ENCODE measurements at places on chromosomes 1 and 21.

DNA sequence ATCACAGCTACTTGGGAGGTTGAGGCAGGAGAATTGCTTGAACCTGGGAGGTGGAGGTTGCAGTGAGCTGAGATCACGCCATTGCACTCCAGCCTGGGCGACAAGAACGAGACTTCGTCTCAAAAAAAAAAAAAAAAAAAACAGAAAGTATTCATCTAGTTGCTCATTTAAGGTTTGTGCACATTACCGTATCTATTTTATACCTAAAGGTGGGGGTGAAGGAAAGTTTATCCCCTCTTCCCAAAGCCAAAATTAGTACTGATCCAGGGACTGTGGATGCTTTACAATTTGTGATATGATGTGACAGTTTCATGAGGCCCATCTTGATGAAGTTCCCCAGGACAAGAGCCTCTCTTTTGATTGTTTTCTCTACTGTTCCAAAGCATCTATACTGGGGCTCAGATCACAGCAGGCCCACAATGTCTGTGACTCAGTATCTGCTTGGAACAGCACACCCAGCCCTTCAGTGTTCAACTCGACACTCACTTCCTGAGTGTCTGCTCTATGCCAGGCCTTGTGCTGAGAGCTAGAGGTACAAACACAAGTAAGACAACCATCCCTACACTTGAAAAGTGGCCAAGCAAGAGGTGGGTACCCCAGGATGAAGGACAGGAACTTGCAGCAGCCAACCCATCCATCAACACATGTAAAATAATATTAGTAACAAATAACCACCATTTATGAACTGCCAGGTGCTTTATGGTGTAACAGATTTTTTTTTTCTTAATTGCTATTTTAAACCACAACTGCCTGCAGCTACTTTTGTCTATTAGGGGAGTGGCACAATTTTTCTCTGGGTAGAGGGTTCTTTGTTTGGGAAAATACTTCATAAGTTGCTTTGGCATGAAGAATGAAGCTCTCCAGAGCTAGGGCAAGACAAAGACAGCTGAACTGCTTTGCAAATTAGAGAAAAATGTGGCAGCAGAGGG lies 29.0 kb upstream of the KHDRBS1 start:
- peak; percentile 67 for DNase-seq

GRCh38 chr1:24286246-24287010 lies 32.7 kb upstream of the GRHL3 start:
- no peak for DNase-seq

- no peak for DNase-seq
Measured at GRCh38 chr1:3620708-3621107, 4.1 kb upstream of the TPRG1L start.

DNA sequence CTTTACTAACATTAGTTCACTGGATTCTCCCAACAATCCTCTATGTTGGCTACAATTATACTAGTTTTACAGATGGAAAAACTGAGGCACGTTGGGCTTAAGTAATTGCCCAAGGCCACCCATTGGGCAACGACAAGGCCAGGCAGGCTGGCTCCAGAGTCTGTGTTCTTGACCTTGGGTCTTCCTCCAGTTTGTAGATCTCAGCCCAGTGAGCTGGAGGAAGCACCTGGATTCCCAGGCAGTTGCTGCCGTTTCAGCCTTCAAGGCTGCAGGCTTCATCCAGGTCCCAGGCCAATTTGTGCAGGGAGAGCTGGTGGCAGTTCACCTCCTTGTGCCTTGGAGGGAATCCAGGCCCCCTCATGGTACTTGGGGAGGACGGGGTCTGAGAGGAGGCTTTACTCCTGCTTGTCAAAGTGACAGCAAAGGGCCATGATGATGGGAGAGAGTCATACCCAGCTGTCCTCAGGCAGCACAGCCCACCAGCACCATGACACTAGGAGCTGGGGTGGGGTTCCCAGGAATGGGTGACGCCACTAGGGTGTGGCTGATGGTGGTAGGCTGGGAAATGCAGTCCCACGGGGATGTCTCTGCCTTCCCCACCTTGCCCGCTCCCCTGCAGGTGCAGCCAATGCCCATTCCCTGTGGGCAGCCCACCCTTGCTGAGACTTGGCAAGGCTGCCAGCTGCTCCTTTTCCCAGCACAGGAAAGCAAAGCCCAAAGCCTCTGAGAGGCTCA lies 27.1 kb downstream of the PKP1 start:
- DNase-seq = no peak

- no peak for DNase-seq
Measured at GRCh38 chr1:11759791-11760190, 2.2 kb upstream of the C1orf167 start.

- DNase-seq = no peak
Measured at GRCh38 chr1:160049101-160049500, 17.3 kb upstream of the PIGM start.

GRCh38 chr1:177585302-177586220 lies 384.3 kb downstream of the SEC16B start:
- DNase-seq = no peak

DNA sequence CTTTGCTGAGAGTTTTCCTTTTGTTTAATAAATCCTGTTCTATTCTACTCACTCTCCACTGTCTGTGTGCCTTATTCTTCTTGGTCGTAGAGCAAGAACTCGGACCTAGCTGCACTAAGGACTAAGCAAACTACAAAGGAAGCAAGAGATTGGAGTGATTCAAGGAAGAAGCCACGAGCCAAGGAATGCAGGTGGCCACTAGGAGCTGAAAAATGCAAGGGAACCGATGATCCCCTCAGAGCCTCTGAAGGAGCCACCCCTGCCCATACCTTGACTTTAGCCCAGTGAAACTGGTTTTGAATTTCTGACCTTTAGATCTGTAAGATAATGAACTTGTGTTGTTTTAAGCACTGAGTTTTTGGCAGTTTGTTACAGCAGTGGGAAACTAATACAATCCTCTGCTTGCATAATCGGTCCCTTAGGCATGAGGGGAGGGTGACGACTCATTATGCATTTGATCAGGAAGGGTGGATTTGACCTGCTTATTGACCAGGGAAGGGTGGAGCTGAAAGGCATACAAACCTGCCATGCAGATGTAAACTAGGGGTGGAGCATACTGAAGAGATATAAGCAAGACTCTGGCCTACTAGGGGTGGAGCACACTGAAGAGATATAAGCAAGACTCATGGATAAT lies 6.2 kb upstream of the CA6 start:
- no peak for DNase-seq

- no peak for DNase-seq
Measured at GRCh38 chr1:2353551-2354438, 37.6 kb downstream of the MORN1 start.

GRCh38 chr21:42125571-42126544 lies 54.7 kb downstream of the UMODL1 start:
- DNase-seq = peak; percentile 60

DNA sequence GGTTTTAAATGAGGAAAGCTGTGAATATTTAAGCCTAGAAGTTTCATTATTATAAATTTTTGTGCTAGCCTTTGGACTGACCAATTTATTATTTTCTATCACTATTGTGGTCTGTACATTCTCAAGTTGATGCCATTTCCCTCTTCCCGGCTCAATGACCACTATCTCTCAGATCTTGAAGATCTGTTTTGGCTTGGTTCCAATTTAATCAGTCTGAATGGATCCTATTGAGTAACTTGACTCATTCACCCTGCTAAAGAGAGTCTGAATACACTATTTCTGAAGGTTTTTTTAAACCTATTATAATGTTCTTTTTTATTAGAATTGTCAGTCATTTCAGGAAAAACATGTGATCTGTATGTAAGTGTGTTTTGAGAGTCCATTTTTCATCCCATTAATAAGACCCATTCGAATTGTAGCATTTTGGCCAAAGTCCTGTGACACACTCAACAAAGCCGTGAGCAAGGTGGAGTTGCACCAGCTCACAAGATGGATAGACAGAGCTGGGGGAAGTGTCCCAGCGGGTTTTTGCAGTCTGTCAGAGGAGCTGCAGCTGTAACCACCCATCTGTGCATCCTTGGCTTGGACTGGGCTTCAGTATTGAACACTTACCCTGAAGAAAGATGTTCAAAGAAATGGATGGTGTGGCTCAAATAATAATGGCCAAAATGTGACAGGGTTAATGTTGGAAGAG lies 145.6 kb downstream of the NFIA start:
- DNase-seq = no peak

GRCh38 chr1:245298781-245299180 lies 144.0 kb downstream of the KIF26B start:
- DNase-seq = peak; percentile 62

GRCh38 chr1:167003711-167004110 lies 14.6 kb downstream of the MAEL start:
- DNase-seq = no peak

DNA sequence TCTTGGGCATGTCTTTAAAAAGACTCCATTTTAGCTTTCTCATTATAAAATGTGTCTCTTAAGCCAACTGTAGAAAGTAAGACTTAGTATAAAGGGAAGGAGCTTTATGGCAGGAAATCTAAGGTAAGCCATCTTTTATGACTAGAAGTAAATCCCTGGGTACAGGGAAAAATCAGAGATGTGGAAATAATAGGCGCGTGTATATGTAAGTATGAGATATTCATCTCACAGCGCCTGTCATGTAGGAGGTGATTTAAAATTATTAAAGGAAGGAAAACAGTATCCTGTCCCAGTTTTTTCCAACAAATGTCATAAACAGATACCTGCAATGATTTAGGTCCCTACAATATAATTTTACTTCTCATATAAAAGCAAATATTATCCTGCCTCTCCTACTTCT lies 35.0 kb upstream of the IRF2BP2 start:
- no peak for DNase-seq

GRCh38 chr1:24935615-24936484 lies 5.8 kb upstream of the RUNX3 start:
- DNase-seq = no peak

- DNase-seq = no peak
Measured at GRCh38 chr1:93685918-93686317, 4.3 kb upstream of the BCAR3 start.

DNA sequence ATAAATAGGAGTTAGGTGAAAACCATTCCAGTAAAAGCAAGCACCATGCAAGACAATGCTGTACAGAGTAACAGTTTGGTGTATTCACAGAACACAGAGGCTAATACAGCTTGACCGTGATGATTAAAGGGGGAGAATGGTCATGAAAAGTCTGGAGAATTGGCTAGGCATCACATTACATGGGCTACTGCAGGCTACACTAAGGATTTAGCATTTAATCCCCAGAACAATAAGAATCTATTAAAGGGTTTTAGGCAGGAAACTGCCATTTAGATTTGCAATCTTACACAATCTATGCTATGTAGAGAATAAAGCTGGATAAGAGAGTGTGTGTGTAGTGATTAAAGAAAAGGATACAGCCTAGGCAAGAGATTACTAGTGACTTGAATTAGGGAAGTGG lies 30.6 kb downstream of the HFM1 start:
- no peak for DNase-seq

DNA sequence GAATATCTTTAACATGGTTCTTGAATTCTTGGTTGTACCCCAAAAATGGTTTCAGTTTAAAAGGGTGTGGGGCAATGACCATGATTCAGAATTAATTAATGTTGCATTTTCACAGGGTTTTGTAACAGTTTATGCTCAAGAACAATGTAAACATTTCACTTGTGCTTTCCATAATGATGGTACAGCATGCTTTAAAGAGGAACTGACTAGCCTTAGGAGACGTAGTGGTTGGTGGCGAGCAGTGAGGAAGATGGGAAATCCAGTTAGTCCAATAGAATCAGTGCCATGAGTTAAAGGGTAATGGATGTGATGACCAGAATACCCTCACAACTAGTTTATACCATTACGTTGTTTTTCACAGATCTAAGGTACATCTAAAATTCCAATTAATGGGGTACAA lies 138.0 kb downstream of the HS2ST1 start:
- DNase-seq = no peak

- peak; percentile 48 for DNase-seq
Measured at GRCh38 chr1:40421431-40422384, 28.6 kb upstream of the ZFP69B start.

- no peak for DNase-seq
Measured at GRCh38 chr1:202856014-202856413, 32.9 kb downstream of the RABIF start.

DNA sequence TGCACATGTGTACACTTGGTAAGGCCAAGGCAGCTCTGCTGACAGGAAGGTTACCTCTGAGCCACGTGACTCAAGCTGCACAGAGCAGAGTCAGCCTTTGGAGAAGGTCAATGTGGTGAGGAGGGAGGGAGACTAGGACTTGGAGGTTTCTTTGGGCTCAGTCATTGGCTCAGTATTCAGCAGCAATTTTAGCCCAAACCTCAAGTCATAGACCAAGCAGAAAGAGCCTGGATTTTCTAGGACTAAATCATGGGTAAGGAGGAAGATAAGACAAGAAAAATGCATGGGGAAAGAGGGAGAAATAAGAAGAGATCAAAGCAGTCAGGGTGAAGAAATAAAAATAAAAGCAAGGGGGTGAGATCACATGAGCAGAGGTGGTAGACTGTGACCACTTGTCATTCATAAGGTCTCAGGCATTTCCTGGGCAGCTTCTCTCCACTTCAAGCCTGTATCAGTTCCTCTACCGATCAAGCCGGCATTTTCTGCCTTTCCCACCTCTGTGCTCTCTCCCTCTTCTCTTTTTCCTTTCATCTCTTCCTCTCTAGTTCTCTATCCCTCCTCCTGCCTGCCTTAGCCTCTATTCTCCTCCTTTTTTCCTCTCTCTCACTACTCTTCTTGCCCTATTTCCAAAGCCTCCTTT lies 51.7 kb upstream of the DUSP10 start:
- no peak for DNase-seq

DNA sequence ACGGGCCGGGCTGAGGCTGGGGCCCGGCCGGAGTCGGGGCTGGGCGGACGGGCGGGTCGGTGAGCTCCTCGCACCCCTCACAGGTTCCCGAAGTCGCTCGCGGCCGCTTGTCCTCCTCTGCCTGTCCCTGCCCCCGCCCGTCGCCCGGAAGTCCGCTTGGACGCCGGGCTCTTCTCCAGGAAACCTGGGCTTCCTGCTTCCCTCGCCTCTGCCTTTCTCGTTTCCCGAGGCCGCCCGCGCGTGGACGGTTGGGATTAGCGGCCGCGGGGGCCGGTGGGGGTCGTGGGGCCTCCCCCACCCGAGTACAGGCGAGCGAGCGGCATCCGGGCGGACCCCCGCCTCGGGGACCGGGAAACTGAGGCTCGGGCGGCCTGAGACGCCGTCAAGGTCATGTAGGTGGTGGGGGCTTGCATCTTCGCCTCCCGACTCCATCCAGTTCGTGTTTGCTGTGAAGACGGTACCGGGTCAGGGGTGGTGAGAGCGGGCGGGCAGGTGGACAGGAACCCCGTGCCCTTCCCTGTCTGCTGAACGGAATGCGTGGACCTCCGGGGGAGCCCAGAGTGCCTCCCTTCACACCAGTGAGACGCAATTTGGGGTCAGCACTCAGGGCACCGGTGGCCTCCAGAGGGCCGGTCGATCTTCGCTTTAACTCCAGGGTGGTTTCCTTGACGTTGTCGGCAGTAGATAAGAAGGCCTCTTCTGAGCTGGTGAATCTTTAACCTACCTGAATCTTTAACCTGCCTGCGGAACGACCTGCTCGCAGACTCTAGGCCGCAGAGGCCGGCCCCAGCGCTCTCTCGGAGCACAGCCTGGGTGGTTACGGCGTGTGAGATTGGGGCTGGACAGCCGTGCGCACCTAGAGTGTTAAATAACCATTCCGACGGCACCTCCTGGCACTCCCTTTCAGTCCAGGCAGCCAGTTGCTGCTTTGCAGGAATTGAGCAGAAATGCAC lies 686 bp downstream of the ARF1 start:
- DNase-seq = peak; percentile 40

All from fibroblast of lung (primary cell).